Stimulated activated CD8-positive, alpha-beta memory T cell treated with anti-CD3 and anti-CD28 coated beads, Interleukin-4, amount 100 ng/mL, for 4 hours (primary cell): ENCODE measurements at places on chromosomes 2 and 18.

GRCh38 chr2:234719116-234719716 is 222.3 kb upstream of the ARL4C start:
- DNase-seq = no peak

GRCh38 chr2:134502104-134502503 is 216.7 kb downstream of the TMEM163 start:
- no peak for DNase-seq

DNA sequence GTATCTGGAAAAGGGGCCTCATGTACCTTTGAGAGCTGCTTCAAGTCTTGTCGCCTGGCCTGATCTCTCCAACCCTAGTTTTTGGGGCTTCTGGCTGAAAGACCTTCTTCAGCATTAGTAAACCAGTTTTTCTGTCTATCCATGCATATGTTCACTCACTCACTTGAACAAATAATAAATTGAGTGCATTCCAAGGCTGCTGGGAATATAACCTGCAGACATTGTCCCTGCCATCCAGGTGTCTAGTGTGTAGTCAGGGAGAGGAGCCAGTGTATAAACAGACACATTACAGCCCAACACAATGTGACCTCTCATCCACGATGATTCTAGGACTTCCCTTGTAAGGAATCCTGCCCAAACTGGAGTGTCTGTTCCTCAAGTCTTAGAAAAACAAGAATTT is 262.1 kb downstream of the PRKCE start:
- no peak for DNase-seq

GRCh38 chr2:155157065-155157464 is 458.6 kb downstream of the KCNJ3 start:
- no peak for DNase-seq

DNA sequence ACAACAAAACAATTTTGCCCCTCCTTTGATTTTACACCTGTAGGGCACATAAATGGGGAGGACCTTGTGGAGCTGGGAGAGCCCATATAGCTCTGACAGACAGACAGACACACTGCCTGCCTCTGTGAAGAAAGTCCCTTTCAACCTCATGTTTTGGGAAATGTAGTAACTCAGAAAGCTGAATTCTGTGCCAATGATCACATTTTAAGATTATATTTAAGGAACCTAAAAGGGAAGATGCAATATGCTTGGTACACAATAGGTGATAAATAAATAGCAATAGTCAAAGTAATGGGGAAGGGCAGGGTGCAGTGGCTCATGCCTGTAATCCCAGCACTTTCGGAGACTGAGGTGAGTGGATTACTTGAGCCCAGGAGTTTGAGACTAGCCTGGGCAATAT is 446.4 kb upstream of the ID2 start:
- DNase-seq = no peak

GRCh38 chr2:45823723-45824206 is 172.3 kb downstream of the PRKCE start:
- no peak for DNase-seq

DNA sequence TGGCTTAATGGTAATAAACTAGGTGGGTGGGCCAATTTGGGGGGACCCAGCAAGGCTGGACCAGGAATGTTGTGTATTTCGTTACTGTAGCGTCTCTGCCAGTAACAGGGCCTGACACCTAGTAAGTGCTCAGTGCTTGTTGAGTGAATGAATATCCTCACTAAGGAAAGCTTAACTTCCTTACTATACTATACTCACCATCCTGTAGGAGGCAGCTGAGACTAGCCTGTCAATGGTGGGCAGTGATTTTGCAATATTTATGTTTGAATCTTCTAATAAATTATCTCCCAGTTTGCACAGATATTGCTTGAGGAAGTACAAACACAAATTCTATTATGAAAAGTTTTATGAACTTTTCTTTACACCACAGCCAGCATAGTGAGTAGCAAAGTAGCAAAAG is 370.7 kb upstream of the SYT4 start:
- DNase-seq = no peak

DNA sequence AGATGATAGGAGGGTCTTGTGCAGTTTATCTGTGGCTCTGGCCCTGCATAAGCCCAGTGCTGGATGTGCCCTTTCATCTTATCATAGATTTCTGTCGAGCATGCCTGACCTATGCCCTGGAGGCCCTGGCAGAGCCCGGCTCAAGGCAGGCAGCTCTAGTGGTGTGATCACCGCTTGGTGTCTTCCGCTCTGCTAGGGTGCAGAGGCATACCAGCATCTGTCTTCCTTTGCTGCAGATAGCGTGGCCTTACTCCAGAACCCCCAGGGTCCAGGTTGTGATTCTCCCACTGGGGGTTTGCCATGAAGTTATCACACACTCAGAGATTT is 13.7 kb upstream of the TRAF3IP1 start:
- no peak for DNase-seq

- DNase-seq = no peak
These were observed 318.8 kb upstream of the TMEFF2 start for GRCh38 chr2:192513575-192513974.

DNA sequence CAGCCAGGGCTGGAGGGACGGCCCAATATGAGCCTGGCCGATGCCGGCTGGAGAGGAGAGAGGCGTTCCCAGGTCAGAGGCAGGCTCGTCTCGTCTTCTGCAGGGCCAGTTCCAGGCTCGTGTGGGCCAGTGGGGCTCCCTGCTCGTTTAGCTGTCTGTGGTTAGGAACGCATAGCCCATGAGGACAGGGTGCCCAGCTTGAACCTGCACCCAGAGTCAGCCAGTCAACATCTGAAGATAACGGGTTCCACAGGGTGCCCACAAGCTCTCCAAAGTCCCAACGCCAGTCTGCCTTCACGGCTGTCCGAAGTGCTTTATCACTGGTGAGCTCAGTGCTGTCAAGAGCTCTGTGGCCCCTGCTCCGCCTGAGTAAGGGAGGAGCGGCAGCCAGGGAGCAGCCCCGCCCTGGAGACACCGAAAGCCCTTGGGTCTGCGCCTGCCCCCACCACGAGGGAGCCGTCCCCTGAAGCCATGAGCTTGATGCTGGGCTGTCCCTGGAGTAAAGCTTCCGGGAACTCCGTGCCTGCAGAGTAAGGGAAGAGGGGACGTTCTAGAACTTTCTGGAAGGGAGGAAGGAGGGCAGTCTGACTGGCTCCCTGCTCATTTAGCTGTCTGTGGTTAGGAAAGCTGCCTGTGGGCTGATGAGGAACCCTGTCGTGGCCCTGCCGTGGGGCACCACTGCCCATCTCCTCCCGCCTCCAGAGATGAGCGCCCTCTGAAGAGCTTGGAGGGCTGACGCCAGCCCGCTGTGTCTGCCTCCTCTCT is 2.7 kb upstream of the HSBP1L1 start:
- no peak for DNase-seq

- DNase-seq = no peak
These were observed 33.4 kb upstream of the MLPH start for GRCh38 chr2:237453671-237454070.

- no peak for DNase-seq
These were observed 132.1 kb downstream of the TCF4 start for GRCh38 chr18:55455938-55456337.

- DNase-seq = no peak
These were observed 3.8 kb upstream of the UXS1 start for GRCh38 chr2:106197878-106198277.

DNA sequence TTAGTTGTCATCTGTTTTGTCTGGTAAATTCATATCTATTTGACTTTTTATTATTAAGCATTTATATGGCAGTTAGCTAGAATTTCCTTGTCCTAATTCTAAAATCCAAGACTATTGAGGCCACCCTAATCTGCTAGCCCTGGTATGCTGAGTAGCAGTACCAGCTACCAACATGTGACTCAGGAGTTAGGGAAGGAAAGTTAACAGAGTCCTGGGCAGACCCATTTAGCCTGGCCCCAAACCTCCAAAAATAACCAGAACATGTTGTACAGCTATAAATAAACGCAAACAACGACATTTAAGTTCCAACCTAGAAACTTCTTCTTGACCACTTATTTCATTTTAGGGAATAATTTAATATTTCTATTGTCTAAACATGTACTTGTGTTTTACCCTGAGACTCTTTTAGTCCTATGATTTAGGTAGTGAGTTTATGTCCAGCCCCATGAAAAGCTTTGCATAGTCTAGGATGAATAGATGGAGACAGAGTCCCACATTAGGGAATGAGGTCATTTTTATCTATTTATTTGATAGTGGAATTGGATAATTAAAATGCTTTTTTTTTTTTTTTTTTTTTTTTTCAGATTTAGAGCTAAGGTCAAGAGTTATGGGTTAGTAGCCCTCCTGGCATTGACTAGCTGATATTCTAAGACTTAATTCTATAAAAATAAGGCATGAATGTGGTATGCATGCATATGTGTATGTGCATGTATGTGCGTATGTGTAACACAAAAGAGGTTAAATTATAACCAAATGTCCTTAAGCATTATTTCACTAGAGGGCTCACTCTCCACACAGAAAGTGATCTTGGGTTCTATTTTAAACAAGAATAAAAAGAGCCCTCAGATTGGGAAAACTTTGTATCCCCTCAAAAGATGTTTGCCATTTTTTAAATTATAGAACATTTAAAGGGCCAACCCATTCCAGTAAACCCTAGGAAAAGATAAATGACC is 160.1 kb upstream of the MAPRE2 start:
- DNase-seq = no peak
